ENCODE measurements at places on chromosomes 12 and 14. TPM values are rescaled to one million over a fixed set of nuclear protein-coding genes. Genes with fewer than 3 reads are reported as not detected.
A peak's percentile ranks its signal among the peaks of the same experiment; 100 is the strongest.

AMHR2 gene
- total RNA-seq: not detected

DNA sequence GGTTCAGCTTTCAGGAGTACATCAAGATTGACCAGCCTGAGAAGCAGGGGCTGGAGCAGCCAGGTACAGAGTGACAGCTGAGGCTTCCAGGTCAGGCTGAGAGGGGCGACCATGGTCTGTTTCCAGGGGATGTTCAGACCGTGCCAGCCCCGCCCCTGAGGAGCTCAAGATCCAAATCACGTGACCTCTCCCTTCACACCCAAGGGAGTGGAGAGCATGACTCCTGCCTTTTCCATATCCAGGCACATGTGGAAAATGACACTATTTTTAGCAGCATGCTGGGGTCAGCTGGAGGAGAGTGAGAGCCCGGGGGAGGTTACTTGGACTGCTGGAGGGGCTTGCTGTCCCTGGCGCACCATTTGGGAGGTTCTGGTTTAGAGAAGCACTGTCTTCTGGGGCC is 92.7 kb downstream of the B4GALNT3 start:
- DNase-seq: peak; percentile 70

DNA sequence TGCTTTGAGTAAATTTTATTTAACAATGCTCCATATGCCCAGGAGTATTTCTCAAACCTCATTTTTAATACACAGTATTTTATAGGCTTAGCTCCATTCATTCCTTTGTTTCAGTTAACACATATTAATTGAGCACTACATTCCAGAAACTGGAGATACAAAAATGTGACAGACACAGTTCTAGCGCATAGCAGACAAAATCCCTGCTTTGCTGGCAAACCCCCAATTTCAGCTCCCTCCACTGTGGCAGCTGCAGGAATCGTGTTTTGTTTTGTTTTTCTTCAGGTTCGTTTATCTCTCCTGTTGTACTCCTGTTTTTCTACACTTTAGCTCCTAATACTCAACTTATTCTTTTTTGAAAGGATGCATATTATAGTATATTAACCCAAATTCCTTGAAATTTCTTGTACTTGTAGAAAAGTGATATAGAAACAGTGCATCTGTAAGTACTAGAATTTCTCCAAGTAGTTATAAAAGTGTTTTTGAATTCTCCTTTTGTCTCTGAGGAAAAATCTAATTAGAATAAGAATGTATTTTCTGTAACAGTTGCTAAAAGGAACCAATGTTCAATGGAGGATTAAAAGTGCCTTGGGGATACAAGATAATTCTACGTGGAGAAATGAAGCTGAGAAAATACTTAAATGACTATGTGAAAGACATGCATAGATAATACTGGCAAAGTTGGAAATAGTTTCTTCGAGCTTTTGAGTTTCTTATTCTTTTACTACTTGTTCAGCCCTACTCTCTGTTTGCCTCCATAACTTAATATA is 6.4 kb upstream of the RAB21 start:
- no peak for DNase-seq

- DNase-seq: no peak
Measured at GRCh38 chr12:105222726-105223351, 13.1 kb downstream of the APPL2 start.

GRCh38 chr12:107859367-107859766 is 84.9 kb downstream of the ASCL4 start:
- DNase-seq: no peak

DNA sequence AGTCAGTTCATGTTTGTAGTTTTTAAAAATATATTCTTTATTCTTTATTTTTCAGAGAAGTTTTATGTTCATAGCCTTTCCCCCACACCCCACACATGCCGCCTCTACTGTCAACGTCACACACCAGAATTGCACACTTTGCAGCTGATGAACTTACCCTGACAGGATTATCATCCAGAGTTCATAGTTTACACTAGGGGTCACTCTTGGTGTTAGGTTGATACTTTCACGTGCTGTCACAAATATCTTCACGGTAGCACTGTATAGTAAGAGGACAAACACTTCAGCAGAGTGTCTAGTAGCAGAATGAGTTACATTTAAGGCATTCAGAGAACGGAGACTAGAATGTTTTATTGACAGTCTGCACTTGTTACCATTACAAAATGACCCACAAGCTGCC is 5.1 kb downstream of the DPPA3 start:
- DNase-seq: no peak

DNA sequence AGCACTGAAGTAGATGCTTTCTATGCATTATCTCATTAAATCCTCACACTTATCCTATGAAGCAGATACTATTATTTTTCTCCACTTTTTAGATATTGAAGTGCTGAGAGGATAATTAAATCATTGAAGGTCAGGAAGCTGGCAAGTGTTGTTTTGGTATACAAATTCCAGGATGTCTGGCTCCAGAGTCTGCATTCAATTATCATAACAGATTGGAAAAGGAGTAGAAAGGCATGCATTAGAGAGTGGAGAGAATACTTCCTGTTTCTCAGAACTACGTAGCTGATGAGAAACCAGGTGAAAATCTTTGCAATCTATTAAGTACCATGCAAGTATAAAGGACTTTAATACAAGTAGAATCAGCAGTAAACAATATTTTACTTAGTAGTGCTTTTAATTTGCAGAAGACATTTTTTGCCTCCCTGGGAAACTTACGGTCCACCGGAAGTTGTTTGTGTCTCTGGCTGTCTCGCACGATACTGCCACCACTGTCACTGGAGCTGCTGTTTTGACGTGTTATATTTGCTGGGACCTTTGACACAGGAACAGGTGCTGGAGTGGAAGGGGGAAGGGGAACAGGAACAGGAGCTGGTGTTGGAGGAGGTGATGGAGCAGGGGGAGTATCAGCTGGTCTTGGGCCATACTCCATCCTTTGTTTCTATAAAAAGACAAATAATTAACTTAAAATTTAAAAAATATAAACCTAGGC is 158.0 kb downstream of the EPS8 start:
- no peak for DNase-seq

GRCh38 chr14:33686856-33687255 is 264.0 kb downstream of the EGLN3 start:
- DNase-seq: no peak

DNA sequence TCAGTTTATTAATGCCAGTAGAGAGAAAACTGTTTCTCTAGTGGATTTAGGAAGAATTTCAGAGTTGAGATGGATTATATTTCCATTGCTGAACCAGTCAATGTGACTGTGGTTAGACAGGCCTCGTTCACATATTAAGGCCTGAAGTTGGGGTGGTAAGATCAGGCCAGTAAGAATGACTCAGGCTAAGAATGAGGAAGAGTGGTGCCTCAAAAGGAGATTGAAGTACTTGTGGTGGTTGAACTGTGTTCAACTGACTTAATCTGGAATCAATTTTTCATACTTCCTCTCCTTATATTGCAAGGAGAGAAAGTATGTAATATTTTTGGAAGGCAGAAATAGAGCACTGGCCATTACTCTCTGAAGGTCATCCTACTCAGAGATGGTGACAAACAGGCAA is 37.8 kb upstream of the ATF7IP start:
- no peak for DNase-seq

DNA sequence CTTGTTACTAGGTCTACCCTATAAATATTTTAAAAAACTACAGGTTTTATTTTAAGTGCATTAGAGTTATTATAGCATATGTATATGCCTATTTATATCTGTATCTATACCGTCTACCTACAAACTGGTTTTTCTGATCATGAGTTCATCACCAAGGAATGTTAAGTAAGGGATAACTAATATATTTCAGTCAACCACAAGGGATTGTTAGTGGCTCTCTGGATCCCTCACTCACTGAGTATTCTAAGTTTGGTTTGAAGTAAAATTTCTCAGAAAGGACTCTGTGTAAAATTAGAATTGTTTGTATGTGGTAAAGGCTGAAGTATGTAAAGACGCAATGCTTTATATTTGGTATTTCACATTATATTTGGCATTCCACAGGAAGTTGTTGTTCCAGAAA is 4.8 kb downstream of the EPYC start:
- DNase-seq: no peak

DNA sequence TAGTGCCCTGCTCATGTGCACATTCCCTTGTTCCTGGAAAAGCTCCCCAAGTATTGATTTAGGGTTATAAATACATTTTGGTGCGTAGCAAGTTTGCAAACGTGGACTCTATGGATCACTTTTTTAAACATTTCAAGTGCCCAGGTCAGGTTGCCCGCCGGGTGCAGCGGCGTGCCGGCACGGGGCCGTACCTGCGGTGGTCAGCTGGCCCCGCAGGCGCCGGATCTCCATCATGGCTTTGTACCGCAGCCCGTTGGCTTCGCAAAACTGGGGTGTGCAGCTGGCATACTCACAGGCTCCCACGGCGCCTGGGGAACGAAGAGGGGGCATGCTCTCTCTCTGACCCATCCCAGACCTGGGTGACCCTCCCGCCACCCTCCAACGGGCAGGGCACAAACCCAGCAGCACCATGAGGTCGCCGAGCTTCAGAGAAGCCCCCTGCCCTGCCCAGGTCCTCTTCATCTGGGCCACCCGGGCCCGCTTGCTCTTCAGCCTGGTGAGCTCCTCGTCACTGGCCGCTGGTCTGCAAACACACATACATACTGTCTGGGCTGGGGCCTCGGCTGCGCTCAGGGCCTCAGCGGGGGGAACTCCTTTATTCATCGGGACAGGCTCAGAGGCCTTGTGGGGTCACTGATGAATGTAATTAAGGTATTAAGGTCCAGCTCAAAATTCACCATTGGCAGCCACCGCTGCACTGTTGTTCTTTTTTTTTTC is 35.1 kb downstream of the DHX37 start:
- DNase-seq: peak; percentile 22

- no peak for DNase-seq
Measured at GRCh38 chr12:21788089-21788983, 13.8 kb upstream of the KCNJ8 start.

FBXW8 gene
- 7.5 TPM for total RNA-seq

SRRM4 gene
- total RNA-seq: 0.60 TPM

DNA sequence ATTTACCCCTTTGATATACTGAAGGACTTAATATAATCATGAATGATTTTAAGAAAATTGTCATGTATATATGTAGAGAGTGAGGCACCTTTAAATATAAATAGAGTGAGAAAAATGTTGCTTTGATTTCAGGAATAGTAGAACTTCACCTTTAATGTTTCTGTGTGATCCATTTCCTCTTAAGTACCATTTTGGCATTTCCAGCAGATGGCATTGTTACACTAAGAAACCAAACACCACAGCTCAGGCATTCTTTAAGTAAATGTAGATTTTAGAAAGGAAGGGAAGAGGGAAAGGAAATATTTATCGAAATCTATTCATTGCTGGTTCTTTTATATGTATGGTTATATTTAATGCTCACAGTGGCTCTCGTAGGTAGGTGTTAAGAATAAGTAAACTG is 556.7 kb upstream of the FBXO33 start:
- DNase-seq: no peak

GPR162 gene
- 8.5 TPM for total RNA-seq

KITLG gene
- 7.3 TPM for total RNA-seq

- DNase-seq: no peak
Measured at GRCh38 chr12:105359856-105360255, 29.4 kb downstream of the C12orf75 start.

OR4E2 gene
- total RNA-seq: not detected

All from right cardiac atrium (tissue), 5 donors.